ENCODE measurements at places on chromosomes 5 and 9.
A peak's percentile ranks its signal among the peaks of the same experiment; 100 is the strongest.

GRCh38 chr5:28216939-28217360 is 1178.6 kb upstream of the CDH9 start:
- DNase-seq: no peak

DNA sequence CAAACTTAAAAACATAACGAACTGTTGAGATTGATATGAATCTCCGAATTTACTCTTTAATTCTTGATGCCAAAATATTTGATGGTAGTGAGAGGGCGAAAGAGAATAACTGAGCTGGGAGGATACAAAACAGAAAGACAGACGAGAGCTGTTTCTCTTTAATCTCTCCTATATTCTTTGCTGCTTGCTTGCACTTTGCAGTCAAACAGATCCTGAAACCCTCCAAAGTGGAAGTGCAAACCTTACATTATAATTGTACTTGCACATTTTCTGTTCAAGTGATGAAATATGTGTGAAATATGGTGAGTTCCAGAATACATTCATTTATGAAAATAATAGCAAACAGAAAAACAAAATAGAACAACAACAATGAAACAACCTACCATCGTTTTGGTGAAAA is 63.8 kb downstream of the PAM start:
- no peak for DNase-seq

- peak; percentile 63 for DNase-seq
These were observed 718 bp upstream of the DENND4C start for GRCh38 chr9:19229595-19230354.

DNA sequence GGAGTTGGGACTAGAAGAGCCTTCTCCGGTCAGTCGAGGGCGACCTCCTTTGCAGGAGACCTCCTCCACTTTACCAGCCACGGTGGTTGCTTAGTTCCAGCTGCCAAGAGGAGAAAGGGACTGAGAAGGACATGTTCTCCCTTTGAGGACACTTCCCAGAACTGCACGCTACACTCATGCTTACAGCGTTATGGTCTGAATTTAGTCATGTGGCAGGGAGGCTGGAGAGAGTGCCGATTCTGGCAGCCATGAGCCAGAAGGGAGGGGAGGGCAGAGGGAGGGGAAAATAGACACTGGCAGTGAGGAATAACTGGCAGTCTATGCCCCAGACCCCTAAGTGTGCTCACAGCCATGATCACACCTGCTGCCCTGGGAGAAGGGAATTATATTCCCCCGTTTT is 47.8 kb downstream of the TSPAN17 start:
- DNase-seq: no peak

DNA sequence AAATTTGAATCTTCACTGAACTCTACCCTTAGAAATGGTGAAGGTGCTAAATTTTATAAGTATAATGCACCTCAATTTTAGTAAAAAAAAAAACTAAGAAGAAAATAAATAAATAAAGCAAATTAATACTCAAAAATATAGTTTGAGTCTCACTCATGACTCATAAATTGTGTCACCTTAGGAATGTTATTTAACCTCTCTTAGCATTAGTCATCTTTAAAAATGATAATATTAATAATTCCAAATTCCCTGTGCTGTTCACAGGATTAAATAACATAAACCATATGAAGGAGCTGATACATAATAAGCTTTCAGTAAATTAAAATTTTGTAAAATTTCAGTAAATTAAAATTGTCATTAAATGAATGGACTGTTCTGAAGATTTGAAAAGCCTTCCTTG is 339.8 kb upstream of the RGMB start:
- DNase-seq: no peak

- DNase-seq: no peak
These were observed 179.0 kb downstream of the TMEM232 start for GRCh38 chr5:110547495-110547894.

DNA sequence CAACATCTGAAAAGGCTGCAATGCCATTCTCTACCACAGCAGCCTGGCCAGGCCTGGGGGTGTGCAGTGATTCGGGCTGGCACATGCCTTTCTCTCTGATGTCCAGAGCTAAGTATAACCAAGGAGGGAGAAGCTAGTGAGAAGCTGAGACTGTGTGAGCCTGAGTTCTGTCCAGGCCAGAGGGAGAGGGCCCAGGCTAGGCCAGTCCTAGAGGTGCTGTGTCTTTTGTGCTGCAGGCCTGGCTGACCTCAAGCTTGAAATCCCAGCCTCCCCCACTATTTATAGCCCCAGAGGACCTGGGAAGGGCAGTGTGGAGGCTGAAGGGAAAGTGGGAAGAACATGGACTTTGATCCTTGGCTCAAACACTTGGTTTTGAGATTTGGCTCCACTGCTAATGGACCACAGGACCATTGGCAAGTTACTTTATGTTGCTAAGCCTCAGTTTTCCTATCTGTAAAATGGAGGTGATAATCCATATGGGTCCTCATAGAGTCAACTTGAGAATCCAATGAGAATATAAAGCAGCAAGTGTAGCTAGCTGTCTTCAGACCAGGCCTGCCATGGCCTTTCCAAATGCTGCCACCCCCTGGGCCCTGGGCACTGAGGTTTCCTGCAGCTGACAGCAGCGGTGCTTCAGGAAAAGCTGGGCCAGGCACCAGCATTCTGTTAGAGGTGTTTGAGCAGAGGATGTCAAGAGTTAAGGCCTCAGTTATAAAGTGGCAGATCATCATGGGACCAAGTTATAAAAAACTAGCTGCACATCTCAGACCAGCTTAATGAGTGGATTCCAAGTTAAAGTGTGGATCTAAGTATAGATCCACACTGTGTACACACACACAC is 21.1 kb downstream of the BNIP1 start:
- no peak for DNase-seq

GRCh38 chr5:68353605-68354004 is 138.0 kb downstream of the PIK3R1 start:
- DNase-seq: no peak

- DNase-seq: no peak
These were observed 968 bp upstream of the KDM3B start for GRCh38 chr5:138351517-138351916.

DNA sequence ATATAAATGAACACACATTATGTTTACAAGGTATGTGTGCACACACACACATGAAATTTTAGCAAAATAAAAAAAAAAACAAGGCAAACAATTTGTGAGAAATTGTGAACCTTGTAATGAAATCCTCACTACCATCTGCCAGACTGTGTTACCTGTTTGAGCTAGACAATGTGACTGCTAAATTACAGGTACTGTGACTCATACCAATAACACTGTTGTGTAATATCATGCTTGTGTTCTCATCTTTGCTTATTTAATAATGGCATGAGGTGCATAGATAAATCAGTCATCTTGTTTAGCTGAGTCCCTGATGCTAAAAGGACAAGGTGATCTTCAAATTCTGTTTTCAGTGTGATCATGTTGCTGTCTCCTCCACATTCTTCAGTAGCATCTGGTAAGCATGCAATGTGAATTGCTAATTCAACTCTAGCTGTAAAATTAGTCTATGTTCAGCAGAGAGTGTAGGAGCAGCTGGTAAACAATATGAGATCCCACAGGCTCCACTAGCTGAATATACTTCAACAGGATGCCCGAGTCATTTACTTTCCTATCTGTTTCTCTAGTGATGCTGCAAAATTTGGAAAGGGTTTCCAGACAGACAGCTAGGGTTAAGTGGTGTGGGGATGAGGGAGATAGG is 966.3 kb upstream of the C9orf72 start:
- DNase-seq: no peak

- no peak for DNase-seq
These were observed 42.7 kb downstream of the OR2V1 start for GRCh38 chr5:181088289-181088688.

DNA sequence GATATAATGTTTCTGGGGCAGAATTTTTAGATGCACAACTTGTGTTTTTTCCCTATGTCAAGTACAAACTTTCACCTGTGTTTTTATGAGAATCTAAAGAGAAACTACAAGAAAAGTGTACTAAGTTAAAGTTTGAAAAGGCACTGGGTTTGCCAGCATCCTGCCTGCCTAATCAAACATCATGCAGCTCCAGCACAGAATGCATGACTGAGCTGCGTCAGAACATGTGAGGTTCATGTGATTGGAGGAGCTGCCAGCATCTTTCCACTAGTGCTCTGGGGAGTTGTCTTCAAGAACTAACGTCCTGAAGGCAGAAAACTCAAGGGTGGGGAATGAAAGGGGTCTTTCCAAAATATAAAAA is 46.1 kb upstream of the RIC1 start:
- DNase-seq: no peak

DNA sequence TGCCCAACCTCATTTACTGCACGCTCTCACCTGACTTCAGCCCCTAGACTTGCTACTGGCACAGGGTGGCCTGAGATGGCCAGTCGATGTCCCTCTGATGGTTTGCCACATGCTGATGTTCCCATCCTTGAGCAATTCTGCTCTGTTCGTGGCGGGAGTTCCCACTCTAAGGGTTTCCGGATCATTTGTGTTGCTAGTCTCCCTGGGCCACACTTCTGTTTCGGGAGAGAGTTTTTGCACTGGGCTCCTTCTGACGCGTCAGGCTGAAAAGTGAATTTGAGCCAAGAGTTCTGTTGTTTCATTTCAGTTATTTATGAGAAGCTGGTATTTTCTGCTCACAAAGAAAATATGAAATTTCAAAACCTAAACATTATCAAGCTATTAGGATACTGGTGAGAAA is 597.7 kb downstream of the BNC2 start:
- DNase-seq: no peak

DNA sequence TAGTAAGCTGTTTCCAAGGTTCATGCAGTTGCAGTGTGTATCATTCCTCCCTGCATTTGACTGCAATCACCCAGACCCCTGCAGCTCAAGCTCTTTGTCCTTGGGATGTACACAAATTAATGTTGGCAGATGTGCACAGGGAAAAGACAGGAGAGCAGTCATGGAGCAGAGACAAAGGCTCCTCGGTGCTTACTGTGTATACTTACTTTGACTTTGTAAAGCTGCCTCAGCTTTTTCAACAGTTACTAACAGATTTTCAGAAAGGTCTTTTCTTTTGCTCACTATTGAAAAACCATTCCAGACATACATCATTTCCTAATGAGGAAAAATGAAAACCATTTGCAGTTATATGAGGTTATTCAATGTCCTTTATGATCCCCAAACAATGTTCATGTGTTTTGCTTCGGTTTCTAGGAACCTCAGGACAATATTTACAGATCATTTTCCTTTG is 124.9 kb downstream of the TTC39B start:
- no peak for DNase-seq

GRCh38 chr5:163943546-163943945 is 438.1 kb downstream of the MAT2B start:
- no peak for DNase-seq

DNA sequence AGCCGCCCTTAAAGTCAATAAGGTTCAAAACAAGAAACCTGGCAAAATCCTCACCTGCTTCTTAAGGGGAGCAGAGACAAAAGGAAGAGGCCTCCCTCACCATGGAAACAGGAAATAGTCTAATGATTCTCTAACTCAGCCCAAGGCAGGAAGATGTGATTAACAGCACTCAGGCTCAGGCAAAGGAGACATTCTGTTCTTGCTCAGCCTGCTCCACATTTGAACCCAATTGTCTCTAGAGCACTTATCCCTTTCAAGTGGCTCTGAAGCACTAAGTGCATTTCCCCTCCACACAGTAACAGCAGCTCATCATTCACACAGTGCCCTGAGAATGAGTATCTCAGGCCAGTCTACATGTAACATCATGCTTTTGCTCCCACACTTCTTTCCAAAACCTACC is 72.3 kb downstream of the NIPSNAP3B start:
- DNase-seq: no peak

- no peak for DNase-seq
These were observed 2.4 kb downstream of the FCN1 start for GRCh38 chr9:134915046-134915985.

DNA sequence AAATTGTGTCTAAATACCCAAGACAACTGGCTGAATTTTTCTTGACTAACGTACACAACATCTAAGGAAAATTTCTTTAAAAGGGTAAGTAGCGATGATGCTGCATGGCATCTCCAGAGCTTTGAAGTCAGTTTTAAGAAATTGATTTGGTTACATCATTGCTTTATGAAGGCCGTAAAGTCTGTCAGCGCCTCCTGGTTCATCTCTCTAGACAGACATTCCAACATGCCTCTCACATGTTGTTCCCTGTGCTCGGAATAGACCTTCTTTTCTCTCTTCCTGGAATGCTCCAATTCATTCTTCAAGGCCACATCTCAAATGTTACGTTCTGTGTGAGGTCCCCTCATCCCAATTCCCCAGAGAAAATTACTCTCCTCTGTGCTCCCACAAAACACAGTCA is 108.7 kb upstream of the SSBP2 start:
- no peak for DNase-seq

DNA sequence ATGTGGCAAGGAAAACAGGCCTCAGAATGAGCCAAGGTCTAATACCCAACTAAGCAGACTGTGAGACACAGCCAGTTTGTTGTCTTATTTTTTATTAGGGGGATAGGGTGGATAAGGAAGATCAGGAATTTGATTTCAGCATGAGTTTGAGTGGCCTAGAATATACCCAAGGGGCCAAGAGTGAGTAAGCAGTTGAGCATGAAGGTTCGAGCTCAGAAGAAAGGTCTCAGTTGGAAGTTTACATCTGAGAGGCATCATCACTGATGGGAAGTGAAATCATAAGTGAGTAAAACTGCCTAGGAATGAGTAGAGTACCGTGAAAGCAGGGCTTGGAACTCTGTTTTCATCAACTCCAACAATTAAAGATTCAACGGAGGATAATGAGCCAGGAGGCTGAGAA is 12.6 kb downstream of the PSMD5 start:
- no peak for DNase-seq

DNA sequence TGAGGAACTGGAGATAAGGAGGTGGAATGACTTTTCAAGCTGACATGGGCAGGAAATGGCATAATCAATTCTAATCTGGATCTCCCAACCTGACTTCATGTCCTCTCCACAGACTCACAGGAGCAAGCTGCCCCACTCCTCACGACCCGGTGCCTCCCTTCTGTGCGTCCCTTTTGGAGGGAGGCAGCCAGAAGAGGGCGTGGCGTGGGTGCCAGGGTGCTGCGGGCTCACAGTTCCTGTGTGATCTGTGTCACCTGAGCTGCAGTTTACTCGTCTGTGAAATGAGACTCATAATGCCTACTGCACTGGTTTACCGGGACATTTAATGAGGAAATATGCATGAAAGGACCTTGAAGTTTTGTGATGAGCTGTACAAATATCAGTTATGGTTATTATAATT is 207.4 kb downstream of the DAB2IP start:
- no peak for DNase-seq

- DNase-seq: no peak
These were observed 211.9 kb upstream of the CDH6 start for GRCh38 chr5:30981576-30981975.
